ENCODE measurements at places on chromosomes 6 and 20.

DNA sequence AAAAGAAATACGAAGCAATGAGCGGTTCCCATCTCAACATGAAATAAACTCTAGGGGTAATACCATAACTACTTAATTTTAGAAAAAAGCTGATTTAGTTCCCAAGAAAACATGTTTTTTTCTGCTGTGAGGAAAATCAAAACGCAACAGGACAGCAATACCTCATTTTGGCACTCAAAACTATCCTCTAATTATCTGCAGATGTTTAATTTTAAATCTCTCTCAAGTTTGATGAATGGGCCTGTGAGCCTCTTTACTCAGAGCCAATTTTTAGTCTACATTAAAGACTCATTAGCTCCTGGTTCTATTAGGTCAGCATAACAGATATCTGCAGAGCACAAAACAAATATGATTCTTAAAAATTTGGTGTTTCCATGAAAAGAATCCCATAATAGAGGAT is 28.1 kb downstream of the RNF24 start:
- DNase-seq, result no peak

- DNase-seq, result no peak
These were observed 92.9 kb downstream of the RPS12 start for GRCh38 chr6:132907231-132907630.

GRCh38 chr6:22071270-22072041 is 225.4 kb downstream of the PRL start:
- DNase-seq, result no peak

GRCh38 chr20:51760905-51761546 is 7.2 kb downstream of the ATP9A start:
- no peak for DNase-seq

DNA sequence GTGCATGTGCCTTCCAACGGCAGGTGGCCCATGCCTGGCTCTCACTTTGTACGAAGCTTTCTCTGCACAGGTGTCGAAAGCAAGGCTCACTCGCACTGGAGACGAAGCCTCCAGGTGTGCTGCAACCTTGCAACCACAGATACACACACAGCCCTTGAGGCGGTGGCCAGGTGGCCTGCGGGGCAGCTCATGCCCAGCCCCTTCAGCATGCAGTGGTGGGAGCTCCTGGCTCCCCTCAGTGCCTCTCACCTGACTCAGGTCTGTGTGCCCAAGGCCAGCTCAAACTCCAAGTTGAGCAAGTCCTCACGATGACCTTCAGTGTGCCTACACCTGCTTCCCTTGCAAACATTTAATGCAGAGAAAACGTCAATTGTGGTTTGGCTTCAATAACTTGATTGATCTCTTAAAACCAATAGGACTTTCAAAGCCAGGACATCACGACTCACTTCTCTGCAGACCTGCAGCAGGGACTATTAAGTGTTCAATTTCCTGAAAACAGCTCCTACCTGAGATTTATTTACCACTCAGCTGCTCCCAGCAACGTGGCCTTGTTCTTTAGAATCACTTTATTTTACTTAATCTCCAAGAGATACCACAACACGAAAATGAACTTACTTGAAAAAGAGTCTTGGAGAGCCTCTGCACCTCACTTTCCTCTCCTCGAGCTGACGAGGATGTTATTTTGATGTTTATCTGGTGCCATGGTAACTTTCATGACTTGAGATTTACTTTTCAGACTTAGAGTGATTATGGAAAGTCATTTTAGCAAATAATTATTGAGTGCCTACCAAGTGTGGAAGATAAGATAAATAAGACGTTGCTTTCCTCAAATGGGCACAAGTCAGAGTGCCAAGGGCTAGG is 86.3 kb downstream of the SLC22A23 start:
- peak; percentile 72 for DNase-seq

GRCh38 chr6:157741948-157742556 is 81.0 kb upstream of the SNX9 start:
- no peak for DNase-seq

- DNase-seq, result peak; percentile 30
These were observed 2.0 kb upstream of the DUSP22 start for GRCh38 chr6:290111-290922.

GRCh38 chr20:38863024-38863851 is 57.7 kb downstream of the PPP1R16B start:
- peak; percentile 74 for DNase-seq

GRCh38 chr6:27873021-27873940 is 38.9 kb downstream of the OR2B2 start:
- DNase-seq, result peak; percentile 84

DNA sequence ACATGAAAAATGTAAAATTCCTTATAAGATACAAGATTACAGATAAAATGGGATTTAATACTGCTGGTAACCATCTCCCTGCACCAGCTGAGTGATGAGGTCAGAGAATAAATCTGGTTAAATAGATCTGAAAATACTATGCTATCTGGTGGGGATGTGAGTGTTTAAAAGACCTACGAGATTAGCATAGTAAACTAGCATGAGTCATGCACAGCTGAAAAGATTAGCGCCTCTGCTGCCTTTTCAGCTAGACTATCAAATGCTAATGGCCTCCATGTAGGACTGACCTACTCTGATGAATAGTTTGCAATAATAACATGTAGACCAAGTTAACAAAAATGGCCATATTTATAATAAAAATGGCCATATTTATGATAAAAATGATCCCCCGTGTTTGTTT is 553.3 kb downstream of the C6orf118 start:
- no peak for DNase-seq

DNA sequence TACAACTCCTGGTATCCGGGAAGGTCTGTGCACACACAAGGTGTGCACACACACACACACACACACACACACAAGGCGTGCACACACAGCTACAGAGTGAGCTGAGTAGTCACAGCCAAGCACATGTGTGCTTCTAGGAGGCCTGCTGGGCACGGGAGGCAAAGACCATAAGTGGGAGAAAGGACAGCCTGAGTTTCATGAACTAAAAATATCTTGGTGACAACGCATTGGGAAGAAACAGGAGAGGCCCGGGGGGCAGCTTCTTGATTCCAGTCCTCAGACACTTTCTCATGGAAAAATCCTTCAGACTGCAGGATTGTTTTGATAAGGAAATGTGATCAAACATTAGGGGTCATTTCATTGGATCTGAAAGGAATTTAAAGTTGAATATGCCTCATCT is 2.6 kb downstream of the TRAF3IP2 start:
- no peak for DNase-seq

- no peak for DNase-seq
These were observed 3.3 kb upstream of the SLC29A1 start for GRCh38 chr6:44219815-44220784.

DNA sequence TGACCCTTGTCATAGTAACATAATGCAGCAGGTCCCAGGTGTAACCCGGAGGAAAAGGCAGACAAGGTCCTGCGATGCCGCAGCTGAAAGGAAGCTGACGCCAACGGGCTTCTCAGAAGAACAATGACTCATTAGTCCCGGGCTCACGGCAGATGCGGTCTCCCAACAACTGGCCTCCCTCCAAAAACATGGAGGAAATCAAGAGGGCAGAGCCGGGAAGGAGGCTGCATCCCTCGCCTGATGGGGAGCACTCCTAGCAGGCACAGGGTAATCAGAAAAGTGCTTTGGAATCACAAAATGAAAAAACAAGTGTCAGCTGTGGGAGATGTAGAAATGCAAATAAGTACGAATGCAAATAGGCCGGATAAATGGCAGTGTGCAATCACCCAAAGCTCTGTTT is 165.2 kb upstream of the AGPAT4 start:
- no peak for DNase-seq

GRCh38 chr6:53986721-53987521 is 124.3 kb upstream of the MLIP start:
- no peak for DNase-seq

- DNase-seq, result no peak
These were observed 156.0 kb downstream of the RFPL4B start for GRCh38 chr6:112503091-112503596.

DNA sequence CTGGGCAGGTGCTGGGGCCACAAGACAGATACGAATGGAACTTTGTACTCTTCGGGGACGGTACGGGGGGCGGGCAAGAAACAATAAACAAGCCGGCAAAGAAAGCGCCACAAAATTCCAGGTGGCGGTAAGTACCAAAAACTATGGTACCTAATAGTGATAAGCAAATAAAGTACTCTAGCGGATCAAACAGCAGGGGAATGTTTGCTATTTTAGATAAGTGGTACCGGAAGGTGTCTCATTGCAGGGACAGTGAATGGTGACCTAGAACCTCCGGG is 15.1 kb upstream of the RIPK1 start:
- DNase-seq, result no peak

DNA sequence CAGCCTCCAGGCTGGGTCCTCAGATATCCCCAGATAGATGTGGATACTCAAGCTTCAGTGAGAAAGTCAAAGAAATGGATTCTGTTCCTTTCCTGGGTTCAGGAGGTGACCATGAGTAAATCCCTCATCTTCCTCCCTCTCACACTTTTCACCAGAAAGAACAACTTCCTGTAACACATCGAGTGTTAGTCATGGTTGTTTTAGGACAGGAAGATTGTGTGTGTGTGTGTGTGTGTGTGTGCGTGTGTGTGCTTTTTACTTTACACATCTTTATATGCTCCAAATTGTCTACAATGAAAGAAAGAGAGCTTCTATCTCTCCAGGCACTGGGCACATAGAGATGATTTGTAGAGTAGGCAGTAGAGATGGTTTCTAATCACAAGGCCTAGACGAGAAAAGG is 139.9 kb downstream of the TBXT start:
- no peak for DNase-seq

- no peak for DNase-seq
These were observed 210.0 kb upstream of the MAN1A1 start for GRCh38 chr6:119559586-119559985.

DNA sequence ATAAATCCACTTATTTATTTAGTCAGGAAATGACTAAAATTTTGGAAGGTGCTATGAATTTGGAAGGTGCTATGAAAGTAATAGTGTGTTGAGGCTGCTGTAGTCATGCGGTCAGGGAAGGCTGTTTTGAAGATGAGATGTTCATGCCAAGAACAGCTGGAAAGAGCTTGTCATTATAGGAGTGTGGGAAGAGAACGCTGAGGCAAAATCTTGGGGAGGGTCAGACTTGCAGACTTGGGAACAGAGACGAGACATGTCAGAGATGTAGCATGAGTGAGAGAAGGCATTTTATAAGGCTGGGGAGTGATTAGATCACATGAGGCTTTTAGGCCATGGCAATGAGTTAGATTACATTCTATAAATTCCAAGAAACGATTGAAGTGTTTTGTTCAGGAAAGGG is 124.0 kb upstream of the B3GAT2 start:
- no peak for DNase-seq

DNA sequence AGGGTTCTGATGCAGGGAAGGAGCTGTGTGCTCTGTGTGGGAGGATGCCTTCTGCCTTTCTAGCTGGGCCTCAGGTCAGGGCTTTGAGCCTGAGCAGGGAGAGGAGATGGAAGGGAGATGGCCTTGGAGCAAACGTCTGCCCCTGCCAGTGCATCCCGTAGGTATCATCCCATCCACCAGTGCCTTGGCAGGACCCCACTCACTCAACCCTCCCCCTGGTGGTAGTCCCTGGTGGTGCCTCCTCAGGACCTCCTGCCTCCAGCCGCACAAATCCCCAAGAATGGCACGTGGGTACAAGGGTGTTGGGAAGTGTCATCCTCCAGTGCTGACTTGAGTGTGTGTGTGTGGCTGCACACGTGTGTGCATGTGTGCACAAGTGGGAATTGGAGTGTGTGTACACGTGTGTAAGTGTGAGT is 23.1 kb upstream of the MICB start:
- no peak for DNase-seq

GRCh38 chr20:6636209-6637159 is 131.0 kb upstream of the BMP2 start:
- DNase-seq, result no peak

DNA sequence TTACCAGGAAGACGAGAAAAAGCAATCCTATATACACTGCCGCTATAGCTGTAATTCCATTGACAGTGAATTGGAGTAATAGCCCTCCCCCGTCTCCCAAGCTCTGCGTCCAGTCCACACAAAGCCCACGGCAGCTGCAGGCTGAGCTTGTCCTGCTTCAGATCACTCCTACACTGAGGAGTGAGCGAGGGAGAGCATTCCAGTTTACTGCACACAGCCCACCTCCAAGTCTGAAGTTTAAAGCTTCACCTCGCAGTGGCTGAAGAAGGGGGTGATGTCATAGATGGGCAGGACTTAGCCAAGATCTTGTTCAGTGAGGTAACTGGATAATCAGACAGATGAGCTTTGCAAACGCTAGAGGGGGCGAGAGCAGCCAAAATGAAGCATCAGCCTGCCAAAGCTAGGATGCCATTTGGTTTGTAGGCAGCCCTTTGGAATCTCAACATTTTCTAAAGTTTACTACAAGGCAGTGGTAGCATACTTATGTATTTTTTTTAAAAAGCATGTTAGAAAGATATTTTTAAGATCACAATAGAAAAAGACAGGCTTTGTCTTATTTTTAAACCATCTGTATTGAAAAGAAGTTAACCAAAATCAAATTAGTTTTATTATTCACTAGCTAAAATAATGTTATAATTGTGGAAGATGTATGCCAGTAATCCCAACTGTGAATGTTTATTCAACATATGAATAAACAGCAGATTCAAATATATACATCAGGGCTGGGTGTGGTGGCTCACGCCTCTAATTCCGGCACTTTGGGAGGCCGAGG is at the start of gene FLRT3:
FLRT3 (minus strand) TSS at position 213 of the 772 bp plus-strand sequence. CDS start 10,106 bp downstream, outside the sequence.
- no peak for DNase-seq

GRCh38 chr6:160343144-160343543 is 5.0 kb upstream of the SLC22A3 start:
- no peak for DNase-seq

DNA sequence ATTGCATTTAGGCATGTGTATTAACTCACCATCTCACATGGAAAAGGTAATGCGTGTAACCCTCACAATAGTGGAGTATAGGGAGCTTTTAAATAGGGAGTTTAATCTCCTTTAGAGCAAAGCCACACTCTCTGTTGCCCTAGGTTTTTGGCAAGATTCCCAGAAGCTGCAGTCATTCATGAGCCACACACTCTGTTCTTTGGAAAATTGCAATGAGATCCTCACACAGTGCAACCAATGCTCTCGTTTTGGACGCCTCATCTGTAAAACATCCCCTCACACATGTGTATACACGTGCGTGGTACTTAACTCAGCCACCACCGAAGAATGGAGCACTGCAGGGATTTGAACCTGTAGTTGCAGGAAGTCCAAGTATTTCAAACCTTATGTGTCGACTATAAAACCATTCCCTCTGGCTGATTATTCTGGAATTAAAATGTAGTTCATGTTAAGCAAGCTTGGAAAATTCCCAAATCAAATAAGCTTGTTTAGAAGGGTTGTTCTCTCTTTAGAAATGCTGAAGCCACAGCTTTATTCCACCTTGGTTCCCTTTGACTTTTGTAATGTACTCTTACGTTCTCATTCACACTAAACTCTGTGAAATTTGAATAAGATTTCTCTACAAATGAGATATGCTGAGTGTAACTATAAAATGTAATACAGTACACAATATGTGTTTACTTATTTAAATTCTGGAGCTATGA is 489.8 kb upstream of the MANEA start:
- DNase-seq, result no peak

Data from CD4-positive, alpha-beta T cell treated with Interleukin-4 for 1 hour (primary cell).